ENCODE measurements at places on chromosomes 5 and 9.
A peak's percentile ranks its signal among the peaks of the same experiment; 100 is the strongest.

GRCh38 chr5:181236471-181236870 is 7.2 kb downstream of the RACK1 start:
- no peak for DNase-seq

DNA sequence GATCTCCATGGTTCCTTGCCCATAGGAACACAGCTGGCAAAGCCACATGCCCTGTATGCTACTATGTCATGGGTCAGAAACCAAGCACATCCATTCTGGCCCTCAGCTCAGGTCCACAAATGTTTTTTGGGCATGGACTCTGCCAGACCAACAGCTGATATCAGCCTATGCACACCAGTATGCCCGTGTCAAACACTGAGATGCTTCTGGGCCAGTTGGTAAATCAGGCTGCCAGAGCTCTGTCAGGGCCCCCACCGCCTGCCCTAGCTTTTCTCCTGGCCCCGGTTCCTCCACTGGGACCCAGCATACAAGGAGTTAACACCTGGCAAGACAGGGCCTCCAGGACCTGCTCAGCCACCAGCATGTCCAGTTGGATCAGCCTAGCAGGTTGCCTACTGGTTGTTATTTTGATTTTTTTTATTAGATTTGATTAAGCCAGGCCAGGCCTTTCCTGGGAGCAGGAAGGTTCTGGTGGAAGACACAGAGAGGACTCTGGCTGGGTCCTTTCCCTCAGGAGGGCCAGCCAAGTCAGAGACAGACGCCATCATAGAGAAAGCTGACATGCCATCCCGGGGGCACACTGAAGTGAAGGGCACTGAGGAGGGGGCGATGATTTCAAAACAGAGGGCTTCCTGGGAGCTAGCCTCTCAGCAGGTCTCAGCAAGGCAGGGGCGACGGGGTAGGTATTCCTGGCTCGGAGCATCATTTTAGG is 65.8 kb downstream of the TSTD2 start:
- no peak for DNase-seq

DNA sequence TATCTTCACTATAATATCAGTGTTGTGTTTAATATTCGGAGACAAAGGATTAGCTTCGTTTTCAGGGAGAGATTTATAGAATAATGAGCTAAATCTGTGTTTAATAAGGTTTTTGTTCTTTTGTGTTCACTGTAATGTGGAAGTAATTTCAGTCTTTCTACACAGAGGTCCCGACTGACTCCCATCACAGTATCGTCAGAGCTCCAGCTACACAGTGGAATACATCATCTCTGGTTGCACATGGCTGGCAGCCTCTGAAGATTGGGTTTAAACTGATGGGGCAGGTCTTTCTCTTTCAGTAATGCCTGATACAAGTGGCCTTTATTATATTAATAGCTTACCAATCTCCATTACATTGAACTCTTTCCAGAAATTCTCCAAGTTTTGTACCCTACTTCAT is 736.7 kb upstream of the RIOK2 start:
- no peak for DNase-seq

GRCh38 chr5:141564216-141564692 is 54.5 kb downstream of the DIAPH1 start:
- peak; percentile 74 for DNase-seq

GRCh38 chr5:180977852-180978251 is 10.8 kb upstream of the BTNL3 start:
- DNase-seq = no peak

DNA sequence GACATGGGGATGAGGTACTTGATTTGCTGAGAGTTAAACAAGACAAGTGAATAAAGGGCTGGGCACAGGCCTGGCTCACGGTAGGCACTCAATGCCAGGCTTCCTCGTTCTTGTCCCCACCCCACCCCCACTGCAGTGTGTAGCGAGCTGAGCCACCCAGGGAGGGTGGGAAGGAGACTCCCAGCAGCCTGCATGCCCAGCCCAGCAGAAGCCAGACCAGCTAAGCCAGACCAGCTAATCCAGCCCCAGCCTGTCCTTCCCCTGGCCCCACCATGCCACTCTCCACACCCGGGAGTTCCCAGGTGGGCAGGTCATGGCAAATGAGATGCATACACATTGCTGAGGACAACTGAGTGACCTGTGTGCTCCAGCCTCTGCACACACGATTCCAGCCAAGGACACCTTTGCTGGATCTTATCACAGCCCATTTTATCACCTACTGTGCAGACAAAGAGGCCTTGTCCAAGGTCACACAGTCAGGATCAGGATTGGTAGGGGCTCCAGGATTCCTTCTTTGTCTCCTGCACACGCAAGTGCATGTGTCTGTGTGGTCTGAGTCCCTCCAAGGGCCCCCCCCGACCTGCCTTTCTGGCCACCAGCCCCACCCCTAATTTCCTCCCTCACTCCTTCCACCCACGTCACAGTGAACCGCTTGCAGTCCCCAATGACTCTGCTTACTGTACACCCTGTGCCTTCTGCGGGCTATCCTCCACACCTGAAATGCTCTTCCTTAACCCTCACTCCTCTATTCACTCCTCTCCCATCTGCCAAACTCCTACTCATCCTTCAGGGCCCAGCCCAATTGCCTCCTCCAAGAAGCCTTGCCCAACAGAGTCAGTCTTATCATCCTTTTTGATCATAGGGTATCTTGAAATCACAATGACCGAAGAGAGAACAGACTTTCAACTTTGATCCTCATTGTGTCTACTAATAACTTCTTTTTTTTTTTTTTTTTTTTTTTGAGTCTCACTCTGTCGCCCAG is 26.6 kb downstream of the DUSP1 start:
- no peak for DNase-seq

- DNase-seq = no peak
These were observed 423.0 kb upstream of the BRINP1 start for GRCh38 chr9:119792242-119792641.

DNA sequence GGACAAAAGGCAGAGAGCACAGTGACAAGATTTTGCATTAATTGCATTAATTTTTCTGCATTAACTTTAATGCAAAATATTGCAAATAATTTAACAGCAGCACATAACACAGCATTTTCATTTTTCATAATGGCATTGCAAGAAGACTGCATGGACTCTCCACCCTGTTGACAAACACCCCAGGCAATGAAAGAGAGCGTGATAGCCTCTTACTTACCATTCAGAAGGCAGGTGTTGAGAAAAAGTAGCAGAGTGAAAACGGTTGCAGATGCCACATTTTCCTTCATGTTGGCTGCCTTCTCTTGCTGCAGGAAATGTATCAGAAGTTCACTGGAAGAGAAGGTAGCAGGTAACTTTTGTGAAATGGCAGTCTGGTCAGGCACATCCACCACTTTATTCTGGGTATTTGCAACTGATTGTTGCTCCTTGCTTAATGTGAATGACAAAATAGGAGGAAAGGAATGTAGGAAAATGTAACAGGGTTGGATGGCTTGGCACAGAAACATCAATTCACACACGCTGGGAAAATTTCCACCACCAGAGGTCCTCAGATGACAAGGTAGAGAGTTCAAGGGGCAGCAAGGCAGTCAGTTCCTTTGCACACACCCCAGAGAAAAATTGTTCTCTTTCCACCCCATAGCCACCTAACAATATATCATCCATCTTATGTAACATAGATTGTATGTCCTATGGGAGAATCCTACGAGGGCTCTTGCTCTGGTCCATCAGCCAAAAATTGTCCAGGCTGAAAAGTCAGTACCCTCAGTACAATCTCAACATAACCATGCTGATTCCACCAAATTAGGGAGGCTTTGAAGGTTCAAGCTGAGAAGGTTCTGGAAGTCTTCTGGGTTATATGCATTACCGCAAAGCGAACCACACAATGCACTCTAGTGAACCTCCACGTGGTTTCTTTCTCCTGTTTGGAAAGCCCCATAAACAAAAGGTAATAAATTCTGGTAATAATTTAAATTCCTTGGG is 41.9 kb upstream of the AGXT2 start:
- peak; percentile 42 for DNase-seq

DNA sequence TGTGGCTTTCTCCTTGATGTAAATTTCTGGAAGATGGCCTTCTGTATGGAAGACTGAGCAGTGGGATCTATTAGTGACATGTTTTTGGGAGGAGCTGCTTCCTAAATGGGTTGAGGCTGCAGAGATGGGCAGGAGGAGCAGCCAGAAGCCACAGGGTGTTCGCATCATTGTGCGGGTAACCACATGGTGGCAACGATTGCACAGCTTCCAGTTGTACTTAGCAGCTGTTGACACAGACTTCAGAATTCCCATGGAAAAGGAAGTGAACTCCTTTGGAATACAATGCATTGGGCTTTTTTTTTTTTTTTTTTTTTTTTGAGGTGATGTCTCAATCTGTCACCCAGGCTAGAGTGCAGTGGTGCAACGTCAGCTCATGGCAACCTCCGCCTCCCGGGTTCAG is 297.3 kb downstream of the NR3C1 start:
- peak; percentile 39 for DNase-seq

- DNase-seq = peak; percentile 33
These were observed 64.5 kb downstream of the STARD4 start for GRCh38 chr5:111447822-111448221.

DNA sequence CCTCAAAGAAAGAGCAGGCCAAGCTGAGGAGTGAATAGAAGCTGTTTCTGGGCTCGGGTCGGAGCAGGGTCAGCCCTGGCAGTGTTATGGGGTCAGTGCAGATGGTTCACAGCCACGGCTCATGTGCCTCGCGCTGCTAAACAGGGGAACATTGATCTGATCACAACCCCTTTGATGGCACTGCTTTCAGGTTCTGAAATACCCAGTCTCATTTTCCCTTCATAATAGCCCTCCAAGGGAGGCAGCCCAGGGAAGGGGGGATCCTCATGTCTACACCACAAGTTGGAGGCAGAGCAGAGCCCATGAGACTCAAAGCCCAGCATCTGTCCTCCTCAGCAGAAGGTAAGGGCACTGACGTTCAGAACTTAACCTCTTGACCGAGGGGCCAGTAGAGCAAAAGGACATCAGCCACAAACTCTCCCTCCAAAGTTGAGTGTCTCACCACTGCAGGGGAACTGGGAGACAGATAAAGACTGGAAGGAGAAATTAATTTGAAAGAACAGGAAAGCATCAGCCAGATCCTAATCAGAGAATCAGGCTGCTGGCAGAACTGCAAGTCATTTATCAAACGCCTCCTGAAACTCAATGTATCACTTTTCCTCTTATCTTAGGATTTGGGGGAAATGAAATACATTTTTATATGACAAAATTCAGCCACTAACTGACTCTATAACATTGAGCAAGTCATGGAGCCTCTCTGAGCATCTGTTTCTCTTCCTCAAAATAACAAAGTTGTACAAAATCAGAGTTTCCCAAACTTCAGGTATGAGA is 110.6 kb downstream of the SH3TC2 start:
- DNase-seq = no peak

- DNase-seq = no peak
These were observed 82.9 kb downstream of the COL23A1 start for GRCh38 chr5:178507151-178507932.

DNA sequence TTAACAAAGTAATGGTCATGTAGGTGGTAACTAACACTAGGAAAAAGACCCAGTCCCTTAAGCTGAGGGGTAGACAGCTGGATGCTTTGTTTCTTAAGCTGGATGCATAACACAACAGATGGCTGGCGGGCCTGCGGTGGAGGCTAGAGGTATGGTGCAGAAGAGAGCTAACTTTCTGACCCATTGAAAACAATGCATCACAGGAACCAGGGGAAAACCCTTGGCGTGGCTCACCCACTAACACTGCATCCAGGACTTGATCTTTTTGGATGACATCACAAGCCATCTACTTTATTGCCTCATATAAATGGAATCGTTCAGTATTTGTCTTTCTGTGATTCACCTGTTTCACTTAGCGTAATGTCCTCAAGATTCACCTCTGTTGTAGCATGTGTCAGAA is 138.7 kb downstream of the AUH start:
- DNase-seq = no peak

- DNase-seq = no peak
These were observed 30.5 kb downstream of the PCSK1 start for GRCh38 chr5:96402500-96402899.

DNA sequence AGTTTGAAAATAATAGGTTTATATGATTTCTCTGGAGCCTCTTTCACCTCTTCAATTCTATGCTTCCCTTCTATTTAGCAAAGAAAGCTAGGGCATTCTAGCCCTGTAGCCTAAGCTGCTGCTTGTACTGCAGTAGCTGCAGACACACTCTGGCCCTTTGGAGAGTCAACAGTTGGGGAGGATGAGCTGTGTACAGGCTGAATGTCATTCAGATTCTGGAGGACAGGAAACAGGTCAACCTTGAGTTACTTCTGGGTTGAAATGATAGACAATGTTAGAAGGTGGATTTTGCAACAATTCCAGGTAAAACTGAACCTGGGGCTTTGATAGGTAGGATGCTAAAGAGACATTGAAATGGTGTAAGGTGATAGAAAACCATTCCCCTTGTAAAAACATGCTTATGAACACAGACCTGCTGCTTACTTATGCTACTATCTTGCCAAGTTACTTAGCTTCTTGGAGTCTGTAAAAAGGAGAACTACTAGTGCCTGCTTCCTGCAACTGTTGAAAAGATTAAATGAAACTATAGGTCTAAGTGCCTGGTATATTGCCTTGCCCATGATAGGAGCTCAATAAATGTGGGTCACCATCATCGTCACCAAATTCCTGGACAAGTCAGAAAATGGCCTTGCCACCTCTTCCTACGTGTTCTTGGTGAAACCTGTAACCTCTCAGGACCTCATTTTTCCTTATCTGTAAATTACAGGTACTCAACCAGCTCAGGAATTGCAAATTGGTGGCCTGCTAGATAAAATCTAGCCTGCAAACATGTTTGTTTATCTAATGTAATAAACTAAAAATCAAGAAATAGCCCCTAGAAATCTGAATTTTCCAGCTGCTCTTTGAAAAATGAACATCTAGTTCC is 83.7 kb downstream of the GALNT10 start:
- DNase-seq = no peak

DNA sequence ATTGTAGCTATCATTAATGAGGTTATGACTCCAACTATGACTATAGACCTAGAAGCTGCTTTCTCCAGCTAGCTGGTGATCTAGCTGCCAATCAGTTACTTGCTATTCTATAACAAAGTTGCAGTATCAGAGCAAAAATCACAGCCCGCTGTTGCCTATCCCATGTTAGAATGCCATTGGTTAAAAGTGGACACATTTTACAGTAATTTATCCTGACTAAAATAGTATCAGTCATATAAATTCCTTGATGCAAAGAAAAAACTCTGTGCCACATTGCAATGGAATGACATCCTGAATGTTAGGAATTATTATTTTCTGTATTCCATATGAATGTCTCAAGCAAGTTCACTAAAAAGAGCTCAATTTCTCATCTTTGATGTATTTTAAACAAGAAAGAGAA is 626.5 kb downstream of the PDE4D start:
- no peak for DNase-seq

- DNase-seq = no peak
These were observed 128.9 kb downstream of the BARX1 start for GRCh38 chr9:93826209-93826608.

Data from NCI-H1092 treated with DMSO at 0.1 percent for 48 hours (cell line).